Left ventricle myocardium inferior (tissue), 1 donor: ENCODE measurements at places on chromosomes 5 and 9. TPM values are rescaled to one million over a fixed set of nuclear protein-coding genes. Genes with fewer than 3 reads are reported as not detected.

GRCh38 chr9:2047144-2047671 is 32.1 kb downstream of the SMARCA2 start:
- no peak for DNase-seq

DNA sequence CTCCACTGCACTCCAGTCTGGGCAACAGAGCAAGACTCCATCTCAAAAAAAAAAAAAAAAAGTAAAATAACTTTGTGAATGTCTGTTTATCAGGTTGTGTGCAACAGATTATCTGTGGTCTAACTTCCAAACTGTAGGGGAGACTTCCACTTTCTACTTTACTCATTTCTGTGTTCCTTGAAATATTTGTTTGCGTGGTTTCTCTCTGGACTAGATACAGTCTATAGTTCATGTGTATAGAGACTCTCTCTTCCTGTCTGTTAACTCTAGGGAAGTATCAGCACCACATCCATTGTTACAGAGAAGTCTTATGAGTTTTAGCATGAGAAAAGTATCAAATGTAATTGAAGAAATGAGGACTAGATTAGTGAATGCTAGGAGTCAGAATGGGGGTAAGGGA is 168.3 kb downstream of the LPAR1 start:
- DNase-seq = no peak

DNA sequence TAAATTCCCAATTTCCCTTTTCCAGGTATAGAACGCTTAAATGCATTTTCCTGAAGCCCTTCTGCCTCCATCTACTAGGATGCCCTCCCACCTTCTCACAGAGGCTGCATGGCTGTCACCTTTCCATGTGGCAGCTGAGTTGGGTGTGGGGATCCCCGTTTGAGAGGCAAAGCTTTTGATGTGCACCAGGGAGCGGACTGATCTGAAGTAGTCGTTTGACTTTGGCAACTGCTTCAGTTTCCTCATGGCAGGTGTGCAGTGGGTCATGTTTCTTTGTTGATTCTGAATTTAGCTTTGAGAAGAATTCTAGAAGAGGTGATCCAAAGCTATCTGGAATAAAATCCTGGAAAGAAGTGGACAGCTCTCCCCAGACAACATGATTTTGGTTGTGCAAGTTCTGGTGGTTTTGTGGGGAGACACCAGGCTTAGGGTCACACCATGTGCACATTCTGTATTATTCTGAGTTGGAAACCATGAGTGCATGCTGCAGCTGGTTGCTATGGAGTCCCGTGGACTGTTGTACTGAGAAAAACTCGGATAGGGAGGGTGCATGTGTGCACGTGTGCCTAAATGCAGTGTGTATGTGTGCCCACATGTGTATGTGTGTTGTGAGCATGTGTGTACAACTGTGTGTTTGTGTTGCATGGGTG is 63.5 kb downstream of the GADD45G start:
- DNase-seq = no peak

GRCh38 chr9:99682870-99683269 is 138.8 kb upstream of the NR4A3 start:
- no peak for DNase-seq

- DNase-seq = peak; percentile 46
These were observed at the start of gene MVB12B for GRCh38 chr9:126326228-126327005. TSS of gene MVB12B (plus strand) at chr9:126326829. CDS start at chr9:126326930, 101 bp downstream.

DNA sequence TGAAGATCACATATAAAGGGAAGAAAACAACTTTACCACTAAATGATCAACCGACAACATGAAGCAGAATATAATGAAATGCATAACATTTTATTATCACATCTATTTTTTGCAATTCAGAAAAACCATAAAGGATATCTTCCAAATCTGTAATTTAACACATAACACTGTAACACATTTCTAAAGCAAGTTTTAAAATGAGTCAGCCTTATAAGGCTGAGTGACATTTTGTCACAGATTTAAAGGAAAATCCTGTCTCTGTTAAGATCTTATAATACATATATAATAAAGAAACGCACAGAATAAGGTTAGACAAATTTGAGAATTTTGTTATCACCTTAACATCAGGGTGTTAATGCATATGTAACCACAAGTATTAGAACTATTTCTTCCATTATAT is 198.4 kb upstream of the RASA1 start:
- no peak for DNase-seq

DNA sequence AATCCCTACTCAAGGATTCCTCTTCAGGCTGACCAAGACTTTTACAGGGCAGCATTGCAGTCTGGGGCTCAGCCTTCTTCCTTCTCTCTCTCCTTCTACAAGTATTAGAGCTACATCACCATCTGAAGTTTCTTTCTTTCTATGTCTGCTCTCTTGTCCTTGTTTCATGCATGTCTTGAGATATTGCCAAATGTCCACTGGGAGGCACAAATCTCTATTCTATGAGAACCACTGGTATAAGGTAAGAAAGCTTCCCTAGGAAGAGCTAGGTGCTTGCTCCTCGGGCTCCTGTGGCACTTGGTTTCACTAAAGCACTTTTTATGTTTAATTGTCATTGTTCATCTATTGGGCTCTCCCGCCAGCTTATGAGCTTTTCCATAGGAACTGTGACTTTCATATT is 289.2 kb upstream of the PCSK5 start:
- no peak for DNase-seq

The SLCO6A1 gene
- total RNA-seq = not detected
